Suppressor macrophage (primary cell): ENCODE measurements at places on chromosomes 2 and 18.

- no peak for DNase-seq
Observed at GRCh38 chr18:54161267-54161666, 63.2 kb downstream of the MBD2 start.

GRCh38 chr2:152657043-152657442 is 60.2 kb downstream of the PRPF40A start:
- no peak for DNase-seq

- DNase-seq: no peak
Observed at GRCh38 chr2:229231885-229232284, 39.2 kb downstream of the PID1 start.

- DNase-seq: peak; percentile 89
Observed at GRCh38 chr2:85551698-85552678, 9.3 kb downstream of the GGCX start.

- DNase-seq: no peak
Observed at GRCh38 chr18:79552696-79553095, 126.9 kb upstream of the CTDP1 start.

- DNase-seq: no peak
Observed at GRCh38 chr2:68336192-68336591, 16.4 kb upstream of the CNRIP1 start.

DNA sequence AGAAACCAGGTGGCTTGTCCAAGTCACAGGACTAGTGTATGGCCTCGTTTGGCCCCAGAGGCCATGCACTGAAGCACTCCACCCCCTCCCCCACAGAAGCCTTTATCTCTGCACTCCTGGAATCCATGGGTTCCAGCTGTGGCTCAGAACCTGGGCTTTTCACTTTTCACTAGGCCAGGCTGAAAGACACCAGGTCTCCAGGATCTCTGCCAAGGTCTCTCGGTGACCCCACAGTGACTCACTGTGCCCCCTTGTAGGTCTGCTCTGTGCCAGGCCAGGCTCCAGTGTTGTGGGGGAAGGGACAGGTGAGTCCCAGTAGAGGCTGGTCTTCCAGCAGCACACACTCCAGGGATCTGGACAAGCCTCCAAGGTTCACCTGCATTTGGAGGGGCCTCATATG is 31.0 kb upstream of the GLI2 start:
- DNase-seq: no peak

GRCh38 chr2:158733430-158733755 is 61.7 kb upstream of the DAPL1 start:
- DNase-seq: no peak

GRCh38 chr18:13036622-13037320 is 45.6 kb downstream of the CEP192 start:
- DNase-seq: no peak
